Urinary bladder (tissue), 4 donors: ENCODE measurements at places on chromosomes 16 and 17. TPM values are rescaled to one million over a fixed set of nuclear protein-coding genes. Genes with fewer than 3 reads are reported as not detected.

- DNase-seq: no peak
Observed at GRCh38 chr16:78444-79150, 572 bp downstream of the MPG start.

GRCh38 chr17:9999919-10000695, 95.0 kb upstream of the RCVRN start:
- no peak for DNase-seq

- no peak for DNase-seq
Observed at GRCh38 chr17:7720125-7720524, 2.6 kb downstream of the DNAH2 start.

Gene KRT36
- polyA plus RNA-seq: not detected

DNA sequence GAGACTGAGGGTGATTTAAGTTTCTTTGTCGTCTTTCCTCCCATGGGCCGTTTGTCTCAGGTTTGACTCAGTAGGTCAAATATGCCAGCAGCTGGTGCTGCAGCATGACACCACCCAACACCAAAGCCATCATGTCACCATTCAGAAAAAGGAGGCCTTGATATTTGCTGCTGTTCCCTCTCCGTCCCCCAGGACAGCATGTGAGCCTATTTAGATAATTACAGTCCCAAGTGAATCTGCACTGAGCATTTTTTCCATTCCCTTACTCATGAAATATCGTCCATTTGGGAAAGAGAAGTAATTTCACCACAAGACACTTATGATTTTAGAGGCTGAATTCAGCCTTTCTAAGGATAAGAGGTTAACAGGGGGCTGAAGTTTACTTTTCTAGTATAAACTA, 62.2 kb upstream of the ADORA2B start:
- DNase-seq: no peak

Gene CFAP119
- 3.1 TPM for polyA plus RNA-seq

Gene MT4
- polyA plus RNA-seq: not detected

Gene SLC13A5
- 0.10 TPM for polyA plus RNA-seq

DNA sequence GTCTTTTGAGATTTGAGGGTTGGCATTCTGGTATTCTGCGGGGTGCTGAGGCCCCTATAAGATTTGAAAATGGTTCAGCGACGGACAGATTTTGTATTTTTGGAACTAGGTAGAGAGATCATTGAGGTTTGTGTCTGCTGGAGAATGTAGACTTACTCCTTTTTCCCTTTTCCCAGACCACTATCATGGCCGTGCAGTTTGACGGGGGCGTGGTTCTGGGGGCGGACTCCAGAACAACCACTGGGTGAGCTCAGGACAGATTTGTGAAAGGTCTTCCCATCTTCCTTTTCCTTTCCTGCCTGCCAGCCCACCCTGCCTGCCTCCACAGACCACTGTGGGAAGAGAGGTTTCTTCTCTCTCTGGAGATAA, 572 bp downstream of the PSMB6 start:
- DNase-seq: no peak

- peak; percentile 79 for DNase-seq
Observed at GRCh38 chr16:67404740-67405226, 11.5 kb upstream of the TPPP3 start.

GRCh38 chr16:85387171-85387507, 226.0 kb upstream of the GSE1 start:
- DNase-seq: no peak

Gene RPUSD1
- 21.6 TPM for polyA plus RNA-seq

DNA sequence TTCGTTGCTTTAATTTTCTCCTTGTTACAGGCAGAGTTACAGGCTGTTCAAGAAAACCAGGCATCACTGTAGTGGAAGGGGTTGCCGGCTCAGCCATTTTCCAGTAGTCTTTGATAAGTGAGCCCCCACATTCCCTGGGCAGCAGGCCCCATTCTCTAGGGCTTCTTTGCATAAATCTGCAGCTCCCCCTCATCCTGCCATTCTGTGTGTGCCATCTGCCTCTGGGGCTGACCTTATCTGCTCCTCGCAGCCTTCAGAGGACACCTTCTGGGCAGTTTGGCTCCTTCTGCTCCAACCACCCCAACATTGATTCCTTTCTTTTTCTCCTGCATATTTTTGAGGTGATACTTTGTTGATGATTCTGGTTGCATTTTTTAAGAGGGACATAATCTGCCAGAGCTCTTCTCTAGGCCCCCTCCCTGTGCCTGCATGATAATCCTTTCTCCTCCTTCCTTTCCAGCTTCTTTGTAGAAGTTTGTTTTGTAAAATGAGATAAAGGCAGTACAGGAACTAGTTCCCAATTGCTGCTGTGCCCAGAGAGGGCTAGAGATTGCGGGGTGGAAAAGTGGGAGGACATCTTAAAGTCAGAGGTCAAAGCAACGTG, 17.1 kb downstream of the RND2 start:
- no peak for DNase-seq

Gene KRT16
- 0.20 TPM for polyA plus RNA-seq

Gene CACNA1H
- 151 TPM for polyA plus RNA-seq

DNA sequence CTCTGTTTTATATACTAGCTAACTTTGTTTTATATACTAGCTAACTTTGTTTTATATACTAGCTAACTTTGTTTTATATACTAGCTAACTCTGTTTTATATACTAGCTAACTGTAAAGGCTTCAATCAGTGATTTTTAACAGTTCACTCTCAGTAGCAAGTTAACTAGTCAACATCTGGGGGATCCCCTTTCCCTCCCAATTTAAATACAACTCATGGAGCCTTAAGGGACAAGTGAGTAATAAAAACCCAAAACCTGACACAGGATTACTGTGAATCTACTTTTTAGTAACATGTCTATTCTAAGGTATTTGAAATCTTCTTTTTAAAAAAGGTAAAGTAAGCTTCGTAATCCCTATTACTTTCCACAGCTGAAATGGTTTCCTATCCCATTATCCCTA, 32.2 kb downstream of the FAM222B start:
- no peak for DNase-seq

DNA sequence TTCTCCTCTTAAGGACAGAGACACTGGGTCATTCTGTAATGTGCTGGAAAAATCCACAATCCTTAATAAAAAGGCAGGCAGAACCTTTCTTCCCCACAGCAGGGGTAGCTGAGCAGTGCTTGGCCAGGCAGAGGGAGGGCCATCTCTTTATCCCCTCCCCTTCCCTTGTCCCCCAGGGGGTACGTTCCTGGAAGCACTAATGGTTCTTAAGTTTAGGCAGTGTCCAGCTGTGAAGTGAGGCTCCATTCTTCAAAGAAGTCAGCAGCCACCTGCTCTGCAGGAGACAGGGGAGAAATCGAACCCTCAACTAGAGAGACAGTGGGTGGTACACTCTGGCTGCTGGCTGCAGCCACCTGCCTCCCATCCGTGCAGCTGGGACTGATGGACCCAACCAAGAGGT, 533.9 kb upstream of the CDH11 start:
- no peak for DNase-seq

Gene KCNJ18
- polyA plus RNA-seq: not detected

- DNase-seq: no peak
Observed at GRCh38 chr17:21458054-21458453, 81.9 kb downstream of the KCNJ12 start.

Gene ASPHD1
- polyA plus RNA-seq: 1.1 TPM

Gene SDR42E2
- polyA plus RNA-seq: not detected

DNA sequence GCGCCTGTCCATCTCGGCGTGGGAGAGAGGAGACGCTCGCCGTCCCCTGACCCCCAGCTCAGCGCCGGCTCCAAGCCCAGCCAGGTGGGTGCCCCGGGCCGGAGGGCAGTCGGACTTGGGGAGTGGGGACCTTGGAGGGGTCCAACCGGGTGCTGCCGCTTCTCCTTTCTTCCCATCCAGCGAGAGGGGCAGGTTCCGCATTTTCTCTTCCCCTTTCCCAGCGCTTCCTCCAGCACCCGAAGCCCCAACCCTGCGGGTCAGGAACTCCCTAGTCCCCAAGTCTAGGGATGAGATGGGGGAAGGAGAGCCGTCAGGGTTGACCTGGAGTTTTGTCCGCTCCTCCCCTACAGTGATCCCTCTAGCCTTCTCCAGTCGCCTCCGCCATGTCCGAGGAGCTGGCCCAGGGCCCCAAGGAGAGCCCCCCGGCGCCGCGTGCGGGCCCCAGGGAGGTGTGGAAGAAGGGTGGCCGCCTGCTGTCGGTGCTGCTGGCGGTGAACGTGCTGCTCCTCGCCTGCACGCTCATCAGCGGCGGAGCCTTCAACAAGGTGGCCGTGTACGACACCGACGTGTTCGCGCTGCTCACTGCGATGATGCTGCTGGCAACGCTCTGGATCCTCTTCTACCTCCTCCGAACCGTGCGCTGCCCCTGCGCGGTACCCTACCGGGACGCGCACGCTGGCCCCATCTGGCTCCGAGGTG, at the start of gene OTOP2:
Gene OTOP2 (plus strand): TSS at position 24 of the 699 bp plus-strand sequence. CDS start 360 bp downstream, at position 384.
- no peak for DNase-seq

DNA sequence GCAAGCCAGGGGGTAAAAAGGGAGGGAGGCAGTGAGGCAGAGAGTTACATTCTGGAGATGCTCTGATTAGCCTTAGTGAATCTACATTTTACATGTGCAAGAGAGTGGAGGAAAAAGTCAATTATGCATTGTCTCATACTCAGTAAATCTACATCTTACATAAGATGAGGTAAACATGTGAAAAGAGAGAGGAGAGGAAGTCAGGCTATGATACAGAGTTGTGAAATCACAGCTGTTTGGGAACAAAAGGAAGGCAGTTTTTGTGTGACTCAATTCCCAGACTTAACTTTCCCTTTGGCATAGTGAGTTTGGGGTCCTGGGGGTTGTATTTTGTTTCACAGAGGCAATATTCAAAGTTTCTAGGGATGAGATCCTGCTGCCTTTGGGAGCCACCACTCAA, 67.8 kb downstream of the GP2 start:
- DNase-seq: no peak

- DNase-seq: no peak
Observed at GRCh38 chr17:29129731-29130130, 50.5 kb downstream of the MYO18A start.

Gene HSPB9
- polyA plus RNA-seq: 0.11 TPM

Gene CTF1
- 16.8 TPM for polyA plus RNA-seq

DNA sequence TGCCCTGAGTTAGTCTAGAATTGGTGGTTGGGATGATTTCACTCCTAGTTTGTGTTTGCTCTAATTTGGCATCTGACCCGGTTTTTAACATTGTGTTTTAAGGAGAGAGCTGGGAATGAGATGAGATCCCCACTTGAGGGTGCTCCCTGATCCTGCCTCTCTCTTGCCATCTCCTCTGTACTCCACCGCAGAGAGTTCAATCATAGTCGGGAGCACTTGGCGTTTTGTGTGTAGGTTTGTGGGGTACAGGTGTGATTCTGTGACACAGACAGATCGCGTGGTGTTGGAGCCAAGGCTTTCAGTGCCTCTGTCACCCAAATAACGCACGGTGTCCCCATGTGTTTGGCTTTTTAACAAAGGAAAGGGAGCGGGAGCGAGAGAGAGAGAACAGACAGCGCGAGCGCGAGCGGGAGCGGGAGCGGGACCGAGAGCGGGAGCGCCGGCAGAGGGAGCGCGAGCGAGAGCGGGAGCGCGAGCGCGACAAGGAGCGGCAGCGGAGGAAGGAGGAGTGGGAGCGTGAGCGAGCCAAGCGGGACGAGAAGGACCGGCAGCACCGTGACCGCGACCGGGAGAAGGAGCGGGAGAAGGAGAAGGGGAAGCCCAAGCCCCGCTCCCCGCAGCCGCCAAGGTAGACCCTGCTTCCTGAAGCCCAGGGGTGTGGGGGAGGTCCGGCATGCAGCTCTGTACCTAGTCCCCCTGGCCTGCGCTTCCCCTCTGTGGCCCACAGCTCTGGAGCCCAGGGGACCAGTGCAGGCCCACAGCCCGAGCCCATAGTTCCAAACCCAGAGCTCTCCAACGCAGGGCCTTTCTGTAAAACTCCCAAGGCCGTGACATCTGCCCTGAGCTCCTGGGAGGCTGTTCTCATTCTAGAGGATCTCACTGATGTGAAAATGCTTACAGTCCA, 27.2 kb upstream of the IL17C start:
- no peak for DNase-seq

Gene ZFP90
- 14.3 TPM for polyA plus RNA-seq

Gene KLHL10
- polyA plus RNA-seq: 0.71 TPM

DNA sequence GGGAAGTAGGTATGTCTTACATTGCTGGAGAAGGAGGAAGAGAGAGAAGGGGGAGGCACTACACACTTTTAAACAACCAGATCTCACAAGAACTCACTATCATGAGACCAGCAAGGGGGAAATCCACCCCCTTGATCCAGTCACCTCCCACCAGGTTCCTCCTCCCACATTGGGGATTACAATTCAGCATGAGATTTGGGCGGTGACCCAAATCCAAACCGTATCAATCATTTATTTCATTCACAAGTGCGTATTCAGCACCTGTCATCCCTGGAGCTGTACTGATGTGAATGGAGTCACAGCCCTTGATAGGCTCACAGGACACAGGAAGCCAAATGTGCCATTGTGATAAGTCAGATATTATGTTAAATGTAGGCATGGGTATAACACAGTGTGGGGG, 228.3 kb upstream of the HSBP1 start:
- no peak for DNase-seq
